ENCODE measurements at places on chromosomes 13 and 19.

DNA sequence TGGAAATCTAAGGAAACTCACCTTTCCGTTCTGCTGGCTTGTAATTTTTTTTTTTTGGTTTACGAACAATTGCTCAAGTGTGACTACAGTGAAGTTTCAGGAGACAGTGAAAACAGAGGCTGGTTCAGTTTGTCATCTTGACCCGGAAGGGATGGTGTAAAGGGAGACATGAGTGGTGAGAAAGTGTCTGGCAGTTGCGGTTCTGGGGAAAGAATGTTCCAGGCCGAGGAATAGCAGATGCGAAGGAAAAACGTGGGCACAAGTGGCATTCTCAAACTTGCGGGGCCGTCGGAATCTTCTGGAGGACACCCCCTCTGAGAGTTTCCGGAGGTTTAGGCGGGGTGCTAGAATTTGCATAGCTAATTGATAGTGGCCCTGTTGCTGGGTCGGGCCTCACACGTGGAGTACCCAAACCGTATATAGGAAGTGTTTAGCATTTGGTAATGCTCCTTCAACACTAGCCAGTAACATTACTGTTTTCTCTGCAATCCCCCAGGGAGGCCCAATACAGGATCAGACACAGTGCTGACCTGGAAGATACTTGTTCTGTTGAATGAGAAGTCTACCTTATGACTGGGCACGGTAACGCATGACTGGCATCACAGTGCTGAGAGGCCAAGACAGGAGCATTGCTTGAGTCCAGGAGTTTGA is 2.8 kb upstream of the TNFSF9 start:
- peaks cover 53% of the 10 kb centered on the region for H3K4me1 ChIP-seq
- peaks cover 24% of the 10 kb centered on the region for H3K27me3 ChIP-seq
- H3K27ac ChIP-seq = peak overlapping the region; percentile 87
- peak overlapping the region; percentile 10 for H3K4me3 ChIP-seq
- H3K36me3 ChIP-seq = peaks cover 10% of the 10 kb centered on the region

- no peak overlapping the region for H3K4me3 ChIP-seq
- H3K4me1 ChIP-seq = no peaks in the 10 kb centered on the region
- no peak overlapping the region for H3K27ac ChIP-seq
- H3K27me3 ChIP-seq = peaks cover 8% of the 10 kb centered on the region
- no peaks in the 10 kb centered on the region for H3K36me3 ChIP-seq
Measured at GRCh38 chr19:32040236-32040635, 305.2 kb upstream of the ZNF507 start.

DNA sequence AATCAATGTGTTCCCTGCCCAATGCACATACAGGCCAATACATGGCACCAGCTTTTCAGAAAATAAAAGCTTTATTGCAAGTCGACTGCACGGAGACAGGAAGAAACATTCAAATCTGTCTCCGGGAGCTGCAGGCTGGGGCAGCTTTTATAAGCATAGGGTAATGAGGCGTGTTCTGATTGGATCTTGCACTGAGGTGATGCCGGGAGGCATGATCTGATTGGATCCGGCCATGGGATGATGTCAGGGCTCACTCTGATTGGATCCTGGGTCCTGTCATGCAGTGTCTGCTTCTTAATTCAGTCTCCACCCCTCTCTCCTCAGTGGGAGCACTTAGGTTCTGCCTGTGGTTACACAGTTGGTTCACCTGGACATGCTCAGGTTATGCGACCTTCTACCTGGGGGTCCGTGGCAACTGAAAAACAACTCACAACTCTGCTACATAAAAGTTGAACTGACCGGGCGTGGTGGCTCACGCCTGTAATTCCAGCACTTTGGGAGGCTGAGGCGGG is 11.8 kb upstream of the FBN3 start:
- H3K27ac ChIP-seq = peak overlapping the region; percentile 84
- H3K4me1 ChIP-seq = peaks cover 15% of the 10 kb centered on the region

- no peak overlapping the region for H3K4me3 ChIP-seq
- DNase-seq = no peak
- no peaks in the 10 kb centered on the region for H3K4me1 ChIP-seq
- no peaks in the 10 kb centered on the region for H3K27me3 ChIP-seq
- no peak overlapping the region for H3K27ac ChIP-seq
- H3K36me3 ChIP-seq = no peaks in the 10 kb centered on the region
Measured at GRCh38 chr13:59012731-59013130, 1151.0 kb downstream of the DIAPH3 start.

- H3K4me3 ChIP-seq = peak overlapping the region; percentile 97
- H3K27me3 ChIP-seq = no peaks in the 10 kb centered on the region
- peak overlapping the region; percentile 99 for H3K27ac ChIP-seq
- peaks cover 30% of the 10 kb centered on the region for H3K4me1 ChIP-seq
- peaks cover 5% of the 10 kb centered on the region for H3K36me3 ChIP-seq
Measured at GRCh38 chr13:110915874-110916206, 971 bp upstream of the ANKRD10 start.

DNA sequence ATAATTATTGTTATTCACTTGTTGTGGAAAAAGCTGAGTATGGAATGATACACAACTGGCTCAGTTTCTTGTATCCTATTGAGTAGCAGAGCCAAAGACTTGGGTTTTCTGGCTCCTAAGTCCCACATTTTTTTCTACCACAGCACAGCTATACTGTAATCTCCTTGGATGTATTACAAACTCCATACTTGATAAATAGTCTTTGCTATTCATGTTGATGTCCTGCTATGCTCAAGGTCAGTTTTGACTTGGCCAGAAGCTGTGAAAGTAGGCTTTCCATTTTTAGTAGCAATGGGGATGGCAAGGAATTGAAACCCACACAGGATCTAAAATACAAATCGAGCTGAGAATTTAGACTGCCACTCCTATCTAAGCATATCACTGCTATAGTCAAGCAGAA is 79.1 kb downstream of the B3GLCT start:
- no peak for DNase-seq
- H3K4me1 ChIP-seq = no peaks in the 10 kb centered on the region
- H3K27ac ChIP-seq = no peak overlapping the region
- no peaks in the 10 kb centered on the region for H3K27me3 ChIP-seq
- H3K4me3 ChIP-seq = no peak overlapping the region

GRCh38 chr13:93716623-93717022 is 490.0 kb downstream of the GPC6 start:
- DNase-seq = no peak
- H3K36me3 ChIP-seq = no peaks in the 10 kb centered on the region

- no peaks in the 10 kb centered on the region for H3K27me3 ChIP-seq
- no peak overlapping the region for H3K4me3 ChIP-seq
- H3K27ac ChIP-seq = no peak overlapping the region
- H3K4me1 ChIP-seq = no peaks in the 10 kb centered on the region
- DNase-seq = no peak
Measured at GRCh38 chr13:111880185-111880584, 186.8 kb upstream of the SOX1 start.

- H3K36me3 ChIP-seq = no peaks in the 10 kb centered on the region
- DNase-seq = no peak
- no peaks in the 10 kb centered on the region for H3K27me3 ChIP-seq
- no peaks in the 10 kb centered on the region for H3K4me1 ChIP-seq
Measured at GRCh38 chr13:48817166-48817802, 158.4 kb upstream of the FNDC3A start.

GRCh38 chr19:46346821-46347571 is at the start of gene PPP5C:
TSS of gene PPP5C (plus strand) at chr19:46347087. CDS start at chr19:46347097, 10 bp downstream.
- peak; percentile 91 for DNase-seq
- peaks cover 10% of the 10 kb centered on the region for H3K36me3 ChIP-seq
- peaks cover 24% of the 10 kb centered on the region for H3K27me3 ChIP-seq
- peak within 1 kb of the TSS; percentile 97 for H3K27ac ChIP-seq
- H3K4me3 ChIP-seq = peak within 1 kb of the TSS; percentile 97
- peaks cover 37% of the 10 kb centered on the region for H3K4me1 ChIP-seq

GRCh38 chr19:45779231-45780145 is 2.8 kb downstream of the DMPK start:
- peak overlapping the region; percentile 75 for H3K27ac ChIP-seq
- peaks cover 30% of the 10 kb centered on the region for H3K27me3 ChIP-seq
- peak; percentile 74 for DNase-seq
- peaks cover 40% of the 10 kb centered on the region for H3K36me3 ChIP-seq

GRCh38 chr19:34269968-34270621 is 15.7 kb downstream of the GARRE1 start:
- H3K36me3 ChIP-seq = peaks cover 4% of the 10 kb centered on the region

GRCh38 chr13:79913141-79913827 is 427.6 kb downstream of the SPRY2 start:
- no peak overlapping the region for H3K27ac ChIP-seq
- H3K4me1 ChIP-seq = no peaks in the 10 kb centered on the region
- no peak for DNase-seq
- no peaks in the 10 kb centered on the region for H3K27me3 ChIP-seq

- no peak overlapping the region for H3K4me3 ChIP-seq
- no peaks in the 10 kb centered on the region for H3K36me3 ChIP-seq
- no peaks in the 10 kb centered on the region for H3K4me1 ChIP-seq
- no peak for DNase-seq
- no peak overlapping the region for H3K27ac ChIP-seq
Measured at GRCh38 chr13:104782741-104783140, 1716.5 kb upstream of the SLC10A2 start.

- no peak for DNase-seq
- H3K27ac ChIP-seq = no peak overlapping the region
- H3K27me3 ChIP-seq = no peaks in the 10 kb centered on the region
- no peaks in the 10 kb centered on the region for H3K36me3 ChIP-seq
- no peak overlapping the region for H3K4me3 ChIP-seq
- H3K4me1 ChIP-seq = no peaks in the 10 kb centered on the region
Measured at GRCh38 chr13:112194167-112194530, 127.2 kb downstream of the SOX1 start.

GRCh38 chr19:38417544-38418506 is 8.2 kb downstream of the RASGRP4 start:
- H3K27ac ChIP-seq = peak overlapping the region; percentile 42
- no peaks in the 10 kb centered on the region for H3K36me3 ChIP-seq
- peaks cover 27% of the 10 kb centered on the region for H3K4me1 ChIP-seq
- DNase-seq = peak; percentile 58

GRCh38 chr13:73677048-73677601 is 457.1 kb downstream of the KLF12 start:
- no peaks in the 10 kb centered on the region for H3K27me3 ChIP-seq
- DNase-seq = no peak
- H3K27ac ChIP-seq = no peak overlapping the region

GRCh38 chr13:20192158-20192835 is 441 bp downstream of the GJB2 start:
- H3K4me3 ChIP-seq = peak overlapping the region; percentile 83
- peaks cover 50% of the 10 kb centered on the region for H3K27me3 ChIP-seq
- H3K27ac ChIP-seq = peak overlapping the region; percentile 25
- H3K36me3 ChIP-seq = no peaks in the 10 kb centered on the region

All from stimulated activated naive B cell treated with anti-CD40 and anti-IgM and Interleukin-4, amounts not matched to agents 10 μg/mL and 1 μg/mL and 100 μg/mL, for 72 hours (primary cell).